Germinal center (tissue), 1 donor: ENCODE measurements at places on chromosomes 11 and 22.
A peak's percentile ranks its signal among the peaks of the same experiment; 100 is the strongest.

- no peak for DNase-seq
Observed at GRCh38 chr22:25060522-25061071, 108.1 kb downstream of the KIAA1671 start.

- DNase-seq, result no peak
Observed at GRCh38 chr11:1875093-1875850, 16.4 kb downstream of the PRR33 start.

- peak; percentile 43 for DNase-seq
Observed at GRCh38 chr11:103887001-103887658, 149.3 kb upstream of the DDI1 start.

- DNase-seq, result no peak
Observed at GRCh38 chr22:38850941-38851849, 7.4 kb upstream of the NPTXR start.

DNA sequence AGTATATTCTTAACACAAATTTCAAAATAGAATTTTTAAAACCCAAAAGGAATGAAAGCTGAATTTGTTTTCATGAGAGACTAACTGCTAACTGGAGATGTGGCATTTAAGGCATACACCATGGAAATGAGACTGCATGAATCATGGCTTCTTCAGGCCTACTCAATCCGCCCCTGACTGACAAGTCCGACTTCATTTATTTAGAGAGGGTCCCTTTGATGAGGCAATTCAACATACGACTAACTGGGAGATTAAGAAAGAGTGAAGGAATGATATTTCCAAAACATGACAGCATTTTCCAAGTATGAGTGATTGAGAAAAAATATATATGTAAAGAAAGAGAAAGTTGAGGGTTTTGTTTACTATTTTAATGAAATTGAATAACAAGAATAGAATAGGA is 720.1 kb downstream of the DLG2 start:
- no peak for DNase-seq
